ENCODE measurements at places on chromosomes 11 and 22. TPM values are rescaled to one million over a fixed set of nuclear protein-coding genes. Genes with fewer than 3 reads are reported as not detected.

The NXPE1 gene
- polyA plus RNA-seq = not detected

DNA sequence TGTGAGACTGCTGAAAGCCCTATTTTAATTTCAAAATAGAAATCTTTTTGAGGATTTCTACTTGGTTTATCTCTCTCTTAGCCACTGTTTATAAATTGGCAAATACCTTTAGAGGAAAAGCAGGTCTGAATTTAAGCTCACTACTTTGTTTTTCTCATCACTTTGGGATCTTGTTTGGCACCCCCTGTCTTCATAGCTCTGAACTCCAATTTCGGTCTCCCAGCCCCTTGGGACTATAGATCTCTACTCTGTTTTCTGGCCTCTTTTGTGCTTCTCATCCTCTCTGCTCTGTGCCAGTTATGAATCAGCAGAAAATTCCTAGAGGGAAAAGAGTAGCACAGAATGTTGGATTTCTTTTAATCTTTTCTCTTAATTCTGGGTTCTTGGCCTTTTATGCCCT is 118.3 kb downstream of the CYP2R1 start:
- DNase-seq = peak; percentile 0

DNA sequence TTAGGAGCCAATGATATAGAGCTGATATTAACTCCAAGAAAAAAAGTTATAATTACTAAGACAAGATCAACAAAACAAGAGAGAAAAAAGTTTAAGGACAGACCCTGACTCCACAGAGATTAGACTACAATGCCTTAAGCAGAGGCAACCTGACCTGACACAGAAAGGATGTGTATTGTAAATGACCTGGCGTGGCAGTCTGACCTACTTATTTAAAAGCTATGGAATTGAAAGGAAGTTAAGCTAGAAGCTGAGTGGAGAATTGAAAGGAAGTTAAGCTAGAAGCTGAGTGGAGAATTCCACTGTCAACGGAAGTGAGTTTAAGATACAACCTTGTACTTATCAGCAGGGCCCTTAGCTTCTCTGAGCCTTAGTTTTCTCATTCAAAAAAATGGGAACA is 885.4 kb downstream of the OPCML start:
- DNase-seq = no peak

The TTC12 gene
- polyA plus RNA-seq = 10.0 TPM

DNA sequence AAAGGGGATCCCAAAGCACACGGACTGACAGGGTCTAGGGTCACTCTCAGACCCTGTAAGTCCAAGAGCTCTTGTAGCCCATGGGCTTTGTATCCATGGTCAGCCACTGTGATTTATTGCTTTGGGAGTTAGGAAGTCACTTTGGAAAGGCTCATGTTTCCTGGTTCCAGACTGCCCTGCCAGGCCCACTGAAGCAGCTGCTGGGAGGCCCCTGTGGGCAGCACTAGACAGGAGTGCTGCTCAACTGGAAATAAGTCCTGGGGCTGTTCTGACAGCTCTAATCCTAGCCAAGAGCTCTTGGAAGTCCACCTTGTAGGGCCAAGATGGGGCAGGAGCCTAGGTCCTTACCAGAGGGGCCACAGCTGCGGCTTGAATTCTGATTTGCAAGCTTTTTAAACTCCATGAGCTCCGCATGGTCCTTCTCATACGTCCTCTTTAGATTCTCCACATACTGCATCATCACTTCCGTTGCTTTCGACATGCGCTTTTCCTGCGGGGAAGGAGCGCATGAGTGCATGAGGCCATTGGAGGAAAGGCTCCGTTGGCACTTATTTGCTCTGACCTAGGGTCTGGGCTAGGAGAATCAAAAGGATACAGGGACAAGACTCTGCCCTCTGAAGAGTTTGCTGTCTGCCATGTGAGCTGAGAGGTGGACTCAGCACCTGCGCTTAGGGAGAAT is 32.2 kb upstream of the LYVE1 start:
- DNase-seq = no peak

GRCh38 chr11:19478891-19479290 is 233.7 kb upstream of the NAV2 start:
- no peak for DNase-seq

GRCh38 chr11:125410091-125410490 is 86.0 kb downstream of the FEZ1 start:
- DNase-seq = no peak

The CALCB gene
- polyA plus RNA-seq = not detected

GRCh38 chr22:49849161-49850020 is 4.3 kb upstream of the ZBED4 start:
- no peak for DNase-seq

DNA sequence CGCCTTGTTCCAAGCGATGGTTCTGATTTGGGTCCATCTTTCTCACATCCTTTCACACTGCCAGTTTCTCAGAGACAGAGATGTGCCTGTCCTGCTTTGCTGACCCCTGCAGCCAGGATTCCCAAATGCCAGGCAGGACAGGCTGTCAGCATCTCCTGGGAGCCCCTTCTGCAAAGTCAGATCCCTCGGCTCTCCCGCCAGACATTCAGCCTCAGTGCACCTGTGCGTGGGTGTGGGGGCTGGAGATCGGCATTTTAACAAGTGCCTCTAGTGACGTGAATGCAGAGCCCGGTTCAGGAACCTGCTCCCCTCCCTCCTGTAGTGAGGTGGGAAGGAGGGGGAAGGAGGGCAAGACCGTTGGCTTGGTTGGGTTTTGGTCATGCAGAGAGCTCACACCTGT is 108.9 kb upstream of the FGF3 start:
- DNase-seq = no peak

- DNase-seq = no peak
Observed at GRCh38 chr11:25566298-25567200, 765.4 kb upstream of the ANO3 start.

- no peak for DNase-seq
Observed at GRCh38 chr22:35575116-35575748, 34.6 kb downstream of the RASD2 start.

- DNase-seq = no peak
Observed at GRCh38 chr22:50246242-50247175, 1.7 kb upstream of the TUBGCP6 start.

DNA sequence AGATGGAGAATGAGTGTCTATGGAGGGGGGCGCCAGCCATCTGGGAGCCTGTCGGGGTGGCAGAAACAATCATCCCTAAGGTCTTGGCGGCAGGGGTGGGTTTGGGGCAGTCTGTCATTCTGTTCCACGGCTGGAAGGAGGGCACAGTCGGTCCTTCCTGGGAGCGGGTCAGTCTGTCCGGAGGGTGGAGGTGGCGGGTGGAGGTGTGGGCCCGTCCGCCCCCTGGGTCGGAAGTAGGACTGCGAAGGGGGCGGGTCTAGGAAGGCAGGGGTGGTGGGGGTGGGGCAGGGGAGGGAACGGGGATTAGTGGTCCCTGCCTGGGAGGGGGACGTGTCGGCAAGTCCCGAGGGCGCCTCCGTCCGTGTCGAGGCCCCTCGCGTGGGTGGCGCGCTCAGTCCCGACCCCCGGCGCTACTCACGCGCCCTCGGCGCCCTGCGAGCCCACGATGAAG is 461 bp downstream of the TBC1D10A start:
- DNase-seq = no peak

GRCh38 chr11:105244160-105244825 is 104.7 kb upstream of the CARD18 start:
- DNase-seq = peak; percentile 98

DNA sequence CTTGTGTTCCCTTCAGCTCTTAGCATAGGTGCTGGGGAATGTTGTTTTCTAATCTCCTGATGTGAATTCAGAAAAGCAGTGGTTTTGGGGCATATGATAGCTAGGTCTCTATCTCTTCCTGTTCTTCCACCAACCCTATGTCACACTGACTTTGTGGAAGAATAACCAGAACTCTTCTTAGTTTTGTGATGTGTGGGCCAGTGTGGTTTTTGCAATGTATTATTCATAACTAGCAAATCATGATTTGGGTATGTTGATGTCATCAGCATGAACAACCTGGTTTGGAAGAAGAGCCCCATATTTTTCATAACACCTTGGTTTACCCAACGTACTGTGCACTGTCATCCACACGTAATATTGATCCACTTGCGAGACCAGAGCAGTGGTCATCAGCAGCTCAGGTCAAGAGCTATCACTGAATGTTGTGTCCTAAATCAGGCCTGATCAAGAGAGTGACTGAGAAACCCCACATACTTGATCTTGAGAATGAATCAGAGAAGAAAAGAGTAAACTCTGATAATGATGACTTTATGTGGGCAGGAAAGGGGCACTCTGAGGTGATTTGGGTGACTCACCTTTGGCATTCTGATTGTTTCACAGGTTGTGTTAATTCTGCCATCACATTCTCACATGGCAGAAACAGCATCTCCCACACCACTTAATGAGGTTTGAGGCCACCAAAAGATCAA is 19.4 kb upstream of the MS4A6E start:
- no peak for DNase-seq

DNA sequence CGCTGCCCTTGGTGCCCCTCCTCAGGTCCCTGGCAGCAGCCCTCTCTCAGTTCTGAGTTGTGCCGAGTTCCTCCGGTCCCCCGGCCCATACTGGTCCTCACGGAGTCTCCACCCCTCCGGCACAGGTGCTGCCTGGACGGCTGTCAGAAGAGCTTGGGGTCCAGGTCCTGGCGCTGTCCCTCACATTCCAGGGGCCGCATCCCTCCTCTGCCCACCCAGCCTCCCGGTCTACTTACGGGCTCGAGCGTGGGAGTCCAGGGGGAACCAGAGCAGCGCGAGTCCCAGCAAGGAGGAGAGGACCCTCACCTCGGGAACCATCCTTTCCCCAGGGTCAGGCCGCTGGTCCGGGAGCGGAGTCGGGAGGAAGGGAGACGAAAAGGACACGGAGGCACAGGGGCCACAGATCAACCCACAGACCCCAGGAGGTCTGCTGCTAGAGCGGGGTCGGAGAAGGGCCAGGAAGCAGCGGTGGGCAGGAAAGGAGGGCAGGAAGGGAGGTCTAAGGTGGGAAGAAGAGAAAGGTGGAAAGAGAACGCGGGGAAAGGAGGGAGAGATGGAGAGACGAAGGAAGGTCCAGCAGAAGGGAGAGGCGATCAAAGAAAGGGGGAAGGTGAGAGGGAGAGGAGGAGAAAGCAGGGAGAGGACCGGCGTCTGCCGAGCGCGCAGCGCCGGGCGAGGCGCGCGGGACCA is 510 bp downstream of the CHRDL2 start:
- no peak for DNase-seq

GRCh38 chr11:61028135-61028729 is 56.8 kb downstream of the CD6 start:
- DNase-seq = no peak

The SIAE gene
- polyA plus RNA-seq = 11.3 TPM

GRCh38 chr11:103898065-103898464 is 138.4 kb upstream of the DDI1 start:
- DNase-seq = no peak

GRCh38 chr11:75150879-75151278 is at the start of gene SLCO2B1:
Gene SLCO2B1, plus strand, starts transcription at chr11:75151107. Its CDS starts 275 bp downstream, at chr11:75151382.
- DNase-seq = no peak

- no peak for DNase-seq
Observed at GRCh38 chr11:69874178-69874983, 55.2 kb upstream of the FGF3 start.

The VSIG10L2 gene
- not detected for polyA plus RNA-seq

DNA sequence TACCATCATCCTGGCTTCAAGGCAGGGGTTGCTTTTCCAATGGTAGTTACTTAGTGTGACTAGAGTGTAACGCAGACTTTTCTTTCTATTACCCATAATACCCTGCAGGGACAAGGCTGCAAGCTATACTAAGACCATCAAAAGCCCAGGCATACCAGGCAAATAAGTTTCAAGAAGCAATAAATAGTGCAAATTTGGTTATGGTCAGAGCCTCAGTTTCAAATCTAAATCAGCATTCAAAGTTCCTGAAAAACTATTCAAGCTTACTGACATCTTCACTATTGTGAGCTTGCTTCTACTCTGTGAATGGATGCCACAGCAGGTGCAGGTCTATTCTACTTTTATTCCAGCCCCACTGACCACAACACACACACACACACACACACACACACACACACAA is 2.5 kb upstream of the HBB start:
- DNase-seq = no peak

- DNase-seq = peak; percentile 18
Observed at GRCh38 chr11:125069796-125070195, 6.7 kb downstream of the SLC37A2 start.

GRCh38 chr22:38718414-38718813 is 12.7 kb downstream of the GTPBP1 start:
- peak; percentile 81 for DNase-seq

- no peak for DNase-seq
Observed at GRCh38 chr11:8097468-8097867, 16.5 kb downstream of the TUB start.

- no peak for DNase-seq
Observed at GRCh38 chr11:127055236-127055635, 54.7 kb upstream of the KIRREL3 start.

The PAX6 gene
- polyA plus RNA-seq = not detected

- DNase-seq = no peak
Observed at GRCh38 chr11:36071917-36072500, 128.1 kb downstream of the LDLRAD3 start.

DNA sequence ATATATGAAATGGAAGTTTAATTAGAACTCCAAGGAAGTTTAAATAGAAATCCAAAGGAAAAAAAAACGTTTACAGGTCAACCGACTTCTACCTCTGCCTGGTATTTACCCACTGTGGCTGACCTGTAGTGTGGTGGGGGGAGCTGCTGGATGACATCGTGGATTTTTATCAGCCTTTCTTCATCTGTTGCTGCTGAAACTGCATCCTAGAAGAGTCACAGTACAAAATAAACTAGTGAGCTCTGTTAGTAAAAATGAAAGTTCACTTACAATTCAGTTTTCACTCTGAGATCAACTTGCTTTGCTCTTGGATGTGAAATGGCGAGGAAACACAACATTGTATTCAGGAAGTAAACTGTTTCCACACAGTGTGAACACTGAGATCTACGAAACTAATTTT is 43.2 kb upstream of the TP53AIP1 start:
- no peak for DNase-seq

The SHISAL1 gene
- 0.83 TPM for polyA plus RNA-seq

DNA sequence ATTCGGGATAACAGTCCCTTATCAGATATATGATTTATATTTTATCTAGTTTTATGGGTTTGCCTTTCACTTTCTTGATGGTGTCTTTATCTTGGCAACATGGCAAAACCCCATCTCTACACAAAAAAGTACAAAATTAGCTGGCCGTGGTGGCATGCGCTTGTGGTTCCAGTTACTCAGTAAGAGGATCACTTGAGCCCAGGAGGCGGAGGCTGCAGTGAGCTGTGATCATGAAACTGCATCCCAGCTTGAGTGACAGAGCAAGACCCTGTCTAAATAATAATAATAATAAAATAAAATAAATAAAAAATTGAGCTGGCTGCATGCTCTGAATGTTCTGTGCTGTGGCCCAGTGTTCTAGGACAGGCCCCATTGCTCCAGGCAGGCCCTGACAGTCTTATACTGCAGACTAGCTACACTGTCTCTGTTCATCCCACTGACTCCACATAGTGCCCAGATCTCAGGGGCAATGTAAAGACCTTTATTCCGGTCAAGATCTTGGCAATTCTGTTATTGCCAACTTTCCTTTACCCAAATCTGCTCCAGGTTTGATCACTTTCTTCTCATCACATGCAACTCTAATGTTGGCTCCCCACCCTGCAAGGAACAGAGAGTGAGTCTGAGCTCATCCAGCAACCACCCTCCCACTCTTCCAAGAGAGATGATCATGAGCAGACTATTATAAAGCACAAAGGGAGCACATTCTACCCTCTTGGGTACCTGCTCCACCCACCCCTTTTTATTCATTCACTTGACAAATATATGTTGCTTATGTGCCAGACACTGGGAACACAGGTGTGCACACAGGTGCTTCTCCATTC is 8.8 kb downstream of the HSPA8 start:
- DNase-seq = no peak

Measured in IMR-90 (cell line).